ENCODE measurements at places on chromosomes 7 and 10.

- DNase-seq: peak; percentile 19
These were observed 59.1 kb downstream of the ELAPOR2 start for GRCh38 chr7:87000344-87000743.

DNA sequence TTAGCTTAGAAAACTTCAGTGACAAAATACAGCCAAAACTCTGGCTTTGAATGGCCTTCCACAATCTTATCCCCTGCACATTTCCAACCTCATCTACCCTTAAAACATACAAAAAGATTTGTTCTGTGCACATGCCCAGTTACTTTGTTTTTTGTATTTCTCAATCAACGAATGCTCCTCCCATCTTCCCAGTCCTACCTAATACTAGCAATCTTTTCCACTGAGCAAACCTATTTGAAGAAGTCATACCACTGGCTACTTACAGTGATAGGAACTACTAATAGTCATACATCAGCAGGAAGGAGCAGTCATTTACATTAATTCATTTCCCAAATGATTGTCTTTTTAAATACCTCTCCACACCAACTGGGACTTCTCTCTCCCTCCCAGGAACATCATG lies 2.5 kb downstream of the USP54 start:
- no peak for DNase-seq

DNA sequence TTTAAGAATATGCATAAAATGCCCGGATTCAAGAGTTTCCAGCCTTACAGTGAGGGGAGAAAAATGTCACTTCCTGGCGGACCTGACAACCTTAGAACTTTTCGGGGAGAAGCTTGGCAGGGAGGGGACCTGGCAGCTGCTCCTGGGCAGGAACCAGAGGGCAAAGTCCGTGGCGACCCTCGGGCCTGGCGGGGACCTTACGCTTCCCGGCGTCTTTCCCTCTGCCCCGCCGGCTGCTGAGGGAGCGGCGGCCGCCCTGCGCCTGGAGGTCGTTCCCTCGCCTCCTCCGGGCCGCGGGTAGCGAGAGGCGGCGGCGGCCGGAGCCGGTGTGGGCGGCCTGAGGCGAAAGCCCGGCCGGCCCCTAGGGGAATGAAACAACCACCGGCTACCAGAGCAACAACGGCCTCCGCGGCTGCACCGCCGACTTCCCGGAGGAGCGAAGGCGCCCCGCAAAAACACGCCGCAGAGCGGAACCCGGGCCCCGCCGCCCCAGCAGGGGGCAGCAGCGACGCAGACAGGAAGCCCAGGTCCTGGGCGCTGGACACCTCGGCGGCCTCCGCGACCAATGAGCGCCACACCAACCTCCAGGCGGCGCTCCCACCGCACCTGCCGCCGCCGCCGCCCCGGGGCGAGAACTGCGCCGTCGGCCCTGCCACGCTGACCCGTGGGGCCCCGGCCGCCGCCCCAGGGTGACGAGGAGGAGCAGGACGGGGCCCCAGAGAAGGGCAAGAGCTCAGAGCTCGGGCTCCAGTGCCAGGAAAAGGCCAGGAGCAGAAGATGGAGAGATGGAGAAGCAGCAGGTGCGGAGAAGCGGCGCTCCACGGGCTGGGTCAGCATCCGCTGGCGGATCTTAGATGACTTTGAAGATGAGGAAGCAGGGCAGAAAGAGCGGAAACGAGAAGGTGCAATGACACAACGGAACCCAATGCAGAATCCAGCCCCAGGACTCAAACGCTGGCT lies 10.5 kb upstream of the ACSM6 start:
- DNase-seq: peak; percentile 91

GRCh38 chr7:2952316-2952715 lies 91.4 kb downstream of the CARD11 start:
- DNase-seq: no peak

DNA sequence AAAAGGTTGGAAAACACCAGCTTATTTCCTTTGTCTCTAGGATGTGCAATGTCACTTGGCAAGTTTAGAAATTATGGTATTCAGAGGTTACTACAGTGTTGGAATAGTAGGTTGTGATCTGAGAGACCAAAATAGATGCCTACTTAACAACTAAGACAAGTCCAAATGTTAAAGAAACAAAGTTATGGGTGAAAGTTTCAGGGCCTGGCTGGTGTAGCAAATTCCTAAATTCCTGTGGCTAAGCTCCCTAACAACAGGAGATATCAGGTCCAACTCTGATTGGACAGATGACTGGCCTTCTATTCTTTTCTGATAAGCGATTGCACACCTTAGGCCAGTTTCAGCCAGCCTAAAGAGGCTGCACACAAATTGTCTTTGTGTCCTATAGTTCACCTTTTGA lies 873.5 kb downstream of the REEP3 start:
- peak; percentile 8 for DNase-seq

DNA sequence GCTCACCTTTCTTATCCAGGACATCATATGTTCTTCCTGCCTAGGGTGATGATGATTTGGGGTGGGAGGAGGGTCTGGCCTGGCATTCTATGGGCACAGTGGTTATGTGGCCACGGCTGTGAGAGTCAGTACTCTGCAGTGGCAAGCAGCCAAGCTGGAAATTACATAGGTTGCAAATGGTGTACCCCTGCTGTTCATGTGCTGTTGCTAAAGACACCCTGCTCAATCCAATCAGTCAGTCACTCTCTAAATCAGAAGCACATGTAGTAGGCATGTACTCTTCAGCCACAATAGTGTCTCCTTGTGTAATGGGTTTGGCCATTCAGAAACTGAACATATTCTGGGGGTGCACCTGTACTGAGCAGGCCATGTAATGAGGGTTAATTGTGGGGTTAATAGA lies 449.1 kb upstream of the ANKRD30A start:
- DNase-seq: no peak

All from AG08395 (cell line).